ENCODE measurements at places on chromosomes 16 and 17.
A peak's percentile ranks its signal among the peaks of the same experiment; 100 is the strongest.

DNA sequence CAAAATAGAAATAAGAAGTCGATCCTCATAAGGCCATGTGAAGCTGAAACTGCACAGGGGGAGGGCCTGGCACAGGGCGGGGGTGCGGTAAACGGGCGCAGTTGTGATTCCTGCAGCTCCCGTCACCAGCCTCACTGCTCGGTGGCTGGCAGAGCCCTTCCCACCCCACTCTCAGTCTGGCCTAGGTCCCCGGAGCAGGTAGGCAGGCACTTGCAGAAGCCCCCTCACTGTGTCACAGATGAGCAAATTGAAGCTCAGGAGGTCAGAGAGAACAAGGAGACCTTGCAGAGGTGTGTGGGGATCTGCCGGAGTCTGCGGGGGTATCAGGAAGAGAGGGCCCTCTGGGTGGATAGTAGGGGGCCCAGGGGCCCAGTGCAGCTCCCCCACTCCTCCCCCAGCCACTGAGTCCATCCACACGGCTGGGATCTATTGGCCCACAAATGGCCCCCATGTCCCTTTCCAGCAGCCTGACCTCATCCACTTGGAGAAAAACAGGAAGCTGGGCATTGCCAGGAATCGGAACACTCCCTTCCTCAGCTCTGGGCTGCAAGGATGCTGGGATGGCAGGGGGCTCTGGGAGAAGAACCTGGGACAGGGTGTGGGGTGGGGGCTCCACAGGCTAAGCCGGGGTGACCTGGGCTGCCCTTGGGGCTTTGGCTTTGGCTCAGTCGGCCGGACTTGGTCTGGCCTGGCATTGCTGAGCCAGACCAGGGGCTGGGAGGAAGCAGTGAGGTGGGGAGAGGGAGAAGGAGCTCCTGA lies 21.4 kb upstream of the MAP3K14 start:
- no peak for DNase-seq

DNA sequence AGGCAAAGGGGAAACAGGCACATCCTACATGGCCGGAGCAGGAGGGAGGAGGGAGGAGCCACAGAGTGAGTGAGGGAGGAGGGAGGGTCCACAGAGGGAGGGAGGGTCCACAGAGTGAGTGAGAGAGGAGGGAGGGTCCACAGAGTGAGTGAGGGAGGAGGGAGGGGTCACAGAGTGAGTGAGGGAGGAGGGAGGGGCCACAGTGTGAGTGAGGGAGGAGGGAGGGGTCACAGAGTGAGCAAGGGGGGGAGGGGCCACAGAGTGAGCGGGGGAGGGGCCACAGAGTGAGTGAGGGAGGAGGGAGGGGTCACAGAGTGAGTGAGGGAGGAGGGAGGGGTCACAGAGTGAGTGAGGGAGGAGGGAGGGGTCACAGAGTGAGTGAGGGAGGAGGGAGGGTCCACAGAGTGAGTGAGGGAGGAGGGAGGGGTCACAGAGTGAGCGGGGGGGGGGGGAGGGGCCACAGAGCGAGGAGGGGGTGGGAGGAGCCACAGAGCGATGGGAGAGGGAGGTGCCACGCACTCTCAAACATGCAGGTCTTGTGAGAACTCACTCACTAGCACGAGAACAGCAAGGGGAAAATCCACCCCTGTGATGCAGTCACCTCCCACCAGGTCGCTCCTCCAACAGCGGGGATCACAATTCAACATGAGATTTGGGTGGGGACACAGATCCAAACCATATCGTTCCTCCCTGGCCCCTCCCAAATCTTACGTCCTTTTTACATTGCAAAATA lies 24.3 kb upstream of the CDH15 start:
- no peak for DNase-seq

- DNase-seq: no peak
Observed at GRCh38 chr17:35906191-35906925, 24.2 kb downstream of the RDM1 start.

DNA sequence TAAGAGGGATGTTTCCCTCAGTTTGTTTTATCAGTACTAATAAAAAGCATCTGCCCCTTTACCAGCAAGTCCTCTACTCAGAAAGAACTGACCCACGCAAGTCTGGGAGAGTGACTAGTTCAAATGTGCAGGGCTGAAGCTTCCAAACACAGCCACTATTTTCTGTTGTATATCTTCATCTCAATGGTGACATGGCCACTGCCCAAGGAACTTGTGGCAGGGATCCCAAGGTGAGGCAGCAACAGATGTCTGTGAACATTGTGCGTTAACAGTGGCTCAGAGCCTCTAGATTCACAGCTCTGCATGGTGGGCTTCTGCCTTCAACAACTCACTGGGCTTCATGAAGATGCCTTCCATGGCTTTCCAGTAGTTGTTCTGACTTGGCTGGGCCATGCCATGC lies 3.7 kb upstream of the BLTP2 start:
- DNase-seq: no peak

DNA sequence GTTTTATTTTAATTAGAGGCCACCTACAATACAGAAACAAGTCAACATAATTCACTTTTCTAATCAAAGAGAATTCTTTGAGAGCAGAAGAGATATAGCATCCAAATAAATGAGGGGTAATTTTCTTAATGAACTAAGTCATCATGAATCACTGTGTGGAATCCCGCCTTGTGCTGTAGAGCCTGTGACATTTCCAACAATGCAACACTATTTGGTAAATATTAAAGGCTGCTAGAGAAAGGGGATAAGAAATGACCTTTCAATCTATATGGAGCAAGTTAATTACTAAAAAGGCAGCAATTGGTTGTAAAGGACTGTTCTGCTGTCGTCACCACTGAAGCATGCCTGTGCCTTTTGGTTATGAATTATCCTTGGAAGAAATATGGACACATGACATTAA lies 345.7 kb upstream of the MAF start:
- DNase-seq: no peak

- DNase-seq: no peak
Observed at GRCh38 chr16:58128181-58128631, 975 bp downstream of the CFAP20 start.

GRCh38 chr17:29924786-29925185 lies 5.2 kb downstream of the SSH2 start:
- DNase-seq: no peak

DNA sequence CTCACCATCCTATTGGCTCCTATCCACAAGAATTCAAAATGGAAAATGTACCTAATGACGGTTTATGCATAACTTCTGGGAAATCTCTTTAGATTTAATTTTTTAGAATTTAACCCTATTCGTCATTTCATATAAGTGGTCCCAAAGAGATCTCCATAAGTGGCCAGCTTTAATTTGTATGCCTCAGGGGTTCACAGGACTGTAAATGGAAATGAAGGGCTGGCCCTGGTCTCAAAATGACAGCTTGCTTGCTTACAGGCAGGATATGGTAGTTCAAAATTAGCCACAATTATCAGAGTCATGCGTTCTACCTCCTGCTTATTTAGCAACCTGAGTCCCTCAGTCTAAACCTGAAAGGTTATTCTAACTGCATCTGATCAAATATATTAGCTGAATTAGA lies 6.6 kb upstream of the NACA2 start:
- DNase-seq: no peak

DNA sequence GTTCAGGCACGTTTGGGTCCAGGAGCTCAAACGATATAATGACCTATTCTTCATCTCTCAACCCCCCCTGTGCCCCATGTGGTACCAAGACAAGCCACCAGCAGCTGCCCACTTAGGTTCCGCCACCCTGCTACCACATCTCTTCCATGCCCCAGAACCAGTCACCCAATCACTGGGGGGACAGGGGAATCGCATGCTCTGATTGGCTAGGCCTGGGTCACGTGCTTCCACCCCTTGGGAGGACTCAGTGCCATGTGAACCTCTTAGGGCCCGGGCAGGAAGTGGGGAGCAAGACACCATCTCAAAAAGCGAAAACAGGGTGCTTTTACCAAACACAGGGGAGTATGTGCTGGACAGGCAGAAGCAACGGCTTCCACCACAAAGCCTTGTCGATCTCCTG lies 91.3 kb downstream of the KATNIP start:
- no peak for DNase-seq

DNA sequence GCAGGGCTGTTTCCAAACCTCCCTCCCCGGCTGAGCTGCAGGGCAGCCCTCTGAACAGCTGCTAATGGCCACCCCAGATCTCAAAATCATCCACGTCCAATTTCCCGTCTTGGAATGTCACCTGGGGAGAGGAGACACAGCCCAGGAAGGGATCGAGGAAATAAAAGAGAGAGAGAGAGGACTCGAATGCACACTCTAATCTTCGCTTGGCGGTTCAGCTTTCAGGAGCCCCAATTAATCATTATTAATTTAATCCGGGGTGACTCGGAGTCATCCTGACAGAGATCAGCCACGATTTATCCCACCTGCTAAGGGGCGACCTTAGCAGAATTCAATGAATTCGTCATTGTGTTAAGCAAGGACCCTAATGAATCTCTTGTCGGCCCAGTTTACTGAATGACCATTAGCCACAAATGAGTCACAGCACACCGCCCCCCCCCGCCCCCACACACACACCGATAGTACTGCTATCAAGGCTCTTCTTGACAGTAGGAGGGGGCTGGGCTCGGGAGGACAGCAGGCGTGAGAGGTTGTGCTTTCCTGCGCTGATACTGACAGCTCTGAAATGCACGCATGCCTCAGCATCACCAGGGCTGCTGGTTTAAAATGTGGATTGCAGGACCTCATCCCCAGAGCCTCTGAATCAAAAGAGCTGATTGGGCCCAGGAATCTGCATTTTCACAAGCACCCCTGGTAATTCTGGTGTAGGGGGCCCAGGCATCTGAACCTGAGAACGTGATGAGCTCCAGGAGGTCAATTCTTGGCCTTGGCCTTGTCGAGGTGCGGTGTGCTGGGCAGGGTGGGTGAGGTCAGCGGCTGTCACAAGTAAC lies 190.0 kb upstream of the CIBAR2 start:
- DNase-seq: no peak

GRCh38 chr16:50751528-50751927 lies 9.6 kb downstream of the CYLD start:
- DNase-seq: no peak

GRCh38 chr16:79293836-79294460 lies 306.6 kb downstream of the MAF start:
- DNase-seq: no peak

GRCh38 chr17:68732301-68732749 lies 131.2 kb upstream of the FAM20A start:
- DNase-seq: no peak

GRCh38 chr17:36132421-36132831 lies 28.8 kb downstream of the CCL4 start:
- no peak for DNase-seq

DNA sequence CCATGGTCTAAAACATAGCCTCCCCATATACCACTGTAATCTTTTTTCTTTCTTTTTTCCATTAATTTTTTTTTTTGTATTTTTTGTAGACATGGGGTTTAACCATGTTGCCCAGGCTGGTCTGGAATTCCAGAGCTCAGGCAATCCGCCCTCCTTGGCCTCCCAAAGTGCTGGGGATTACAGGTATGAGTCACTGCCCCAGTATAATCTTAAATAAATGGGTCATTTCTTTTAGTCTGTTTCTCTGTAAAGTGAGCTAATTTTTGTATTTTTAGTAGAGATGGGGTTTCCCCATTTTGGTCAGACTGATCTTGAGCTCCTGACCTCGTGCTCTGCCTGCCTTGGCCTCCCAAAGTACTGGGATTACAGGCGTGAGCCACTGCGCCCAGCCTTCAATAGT lies 5.7 kb upstream of the NME1 start:
- DNase-seq: no peak

- no peak for DNase-seq
Observed at GRCh38 chr17:81173762-81174155, 7.7 kb upstream of the AATK start.

DNA sequence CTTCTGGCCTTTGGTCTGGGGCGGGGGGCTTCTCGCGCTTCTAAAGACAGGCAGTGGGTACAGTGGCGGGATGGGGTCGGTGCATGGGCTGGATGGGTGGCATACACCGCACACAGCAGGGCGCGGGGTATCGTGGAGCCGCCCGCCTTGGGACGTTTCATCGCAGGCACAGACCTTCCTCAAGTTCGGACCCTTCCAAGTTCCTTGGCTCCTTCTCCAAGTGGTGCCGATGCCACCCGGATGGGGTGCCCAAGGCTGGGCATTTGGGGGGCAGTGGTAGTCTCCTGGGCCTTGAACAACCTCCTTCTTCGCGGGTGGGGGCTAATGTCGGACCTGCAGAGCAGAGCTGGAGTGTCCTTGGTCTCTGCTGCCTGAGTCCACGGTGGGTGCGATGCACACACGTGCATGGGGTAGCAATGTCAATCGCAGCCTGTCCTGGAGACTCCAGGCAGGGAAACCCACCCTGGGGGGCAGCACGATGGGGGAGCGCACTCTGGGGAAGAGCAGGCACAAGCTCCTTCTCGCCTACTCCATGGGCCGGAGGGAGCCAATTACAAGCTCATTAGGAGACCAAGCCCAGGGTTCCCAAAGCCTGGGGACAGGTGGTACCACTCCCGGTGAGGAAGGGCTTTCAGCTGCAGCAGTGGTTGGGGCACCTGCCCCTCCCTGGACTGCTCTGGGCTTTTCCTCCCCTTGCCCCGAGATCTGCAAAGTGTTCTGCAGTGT lies 686 bp upstream of the MTSS2 start:
- peak; percentile 79 for DNase-seq

GRCh38 chr17:51702963-51703360 lies 442.6 kb downstream of the UTP18 start:
- DNase-seq: no peak

DNA sequence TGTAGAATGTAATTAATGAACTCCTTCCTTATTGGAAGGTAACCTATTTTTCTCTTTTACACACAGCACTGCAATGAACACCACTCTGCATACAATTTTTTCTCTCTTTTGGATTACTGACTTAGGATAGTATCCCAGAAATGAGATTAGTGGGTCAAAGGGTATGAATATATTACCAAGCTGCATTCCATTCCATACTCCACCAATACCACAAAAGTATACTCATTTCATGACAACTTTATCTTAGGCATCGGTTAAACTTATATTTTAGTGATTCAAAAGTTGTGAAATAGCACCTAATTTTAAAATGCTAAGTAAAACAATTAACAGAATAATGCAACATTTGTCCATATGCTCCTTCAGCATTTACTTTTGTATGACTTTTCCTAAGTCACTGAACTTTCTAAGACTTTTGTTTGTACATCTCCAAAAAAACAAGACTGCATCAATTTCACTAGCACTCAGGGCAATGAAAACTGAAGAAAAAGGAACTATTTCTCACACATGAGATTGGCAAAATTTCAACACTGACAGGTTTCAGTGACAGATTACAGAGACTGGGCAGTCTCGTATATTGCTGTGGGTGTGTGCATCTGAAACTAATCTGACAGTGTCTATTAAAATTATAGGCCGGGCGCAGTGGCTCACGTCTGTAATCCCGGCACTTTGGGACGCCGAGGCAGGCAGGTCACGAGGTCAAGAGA lies 32.1 kb downstream of the HELZ start:
- no peak for DNase-seq

GRCh38 chr17:73283841-73284282 lies 22.2 kb upstream of the CPSF4L start:
- no peak for DNase-seq

DNA sequence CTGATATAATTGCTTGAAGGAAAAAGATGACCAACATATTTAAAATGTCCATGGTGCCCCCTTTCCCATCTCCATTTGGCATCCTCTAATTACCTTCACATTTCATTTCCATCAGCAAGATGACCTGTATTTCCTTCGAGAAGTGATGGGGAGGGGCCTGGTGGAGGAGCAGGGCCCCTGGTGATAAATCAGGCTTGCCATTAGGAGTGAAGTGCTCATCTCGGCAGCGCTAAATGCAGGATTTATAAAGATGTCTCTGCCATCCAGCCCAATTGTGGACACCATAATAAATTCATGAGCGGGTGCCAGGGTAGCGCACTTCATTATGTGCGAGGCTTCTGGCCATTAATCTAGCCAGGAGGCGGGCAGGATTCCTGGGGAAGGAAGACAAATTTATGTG lies 101.5 kb upstream of the IRX6 start:
- DNase-seq: no peak
